ENCODE measurements at places on chromosomes 7 and 10.

DNA sequence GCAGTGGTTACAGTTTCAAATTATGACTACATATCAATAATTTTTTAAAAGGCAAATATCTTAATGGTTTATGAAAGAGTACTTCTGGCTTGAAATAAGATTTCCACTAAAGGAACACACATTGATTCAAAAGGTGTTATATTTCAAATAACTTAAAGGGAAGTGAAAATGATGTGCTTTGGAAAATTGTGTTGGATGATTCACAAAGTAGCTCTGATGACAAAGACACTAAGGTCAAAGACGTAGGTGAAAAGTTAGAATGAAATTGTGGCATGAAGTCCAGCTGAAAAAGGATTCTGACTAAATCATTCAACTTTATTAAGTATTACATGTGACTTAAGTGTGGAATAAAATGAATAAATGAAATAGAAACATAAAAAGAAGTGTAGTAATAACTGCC lies 20.8 kb upstream of the OR2A5 start:
- no peak for DNase-seq

- DNase-seq, result no peak
These were observed 129.8 kb upstream of the PPP1R3A start for GRCh38 chr7:114048386-114049235.

GRCh38 chr7:3075441-3075840 lies 31.8 kb upstream of the CARD11 start:
- DNase-seq, result no peak

DNA sequence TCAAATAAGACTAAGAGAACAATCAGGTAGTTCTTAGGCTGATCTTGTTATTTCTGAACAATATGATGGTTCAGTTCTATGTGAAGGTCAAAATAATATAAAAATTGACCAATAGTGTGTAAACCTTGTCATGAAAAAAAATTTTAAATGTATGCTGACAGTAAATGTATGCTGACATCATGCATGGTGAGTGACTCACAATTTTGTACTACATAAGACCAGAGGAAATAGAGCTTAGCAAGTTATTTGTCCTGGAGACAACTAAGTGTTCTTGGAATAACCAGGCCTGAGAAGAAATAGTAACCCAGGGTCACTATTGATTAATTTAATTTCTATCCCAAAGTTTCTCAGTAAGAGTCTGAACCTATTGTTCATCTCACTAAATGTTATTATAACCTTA lies 182.2 kb upstream of the PCDH15 start:
- no peak for DNase-seq

- DNase-seq, result no peak
These were observed 23.1 kb downstream of the KDM7A start for GRCh38 chr7:140153666-140154161.

GRCh38 chr7:130929896-130930659 lies 196.1 kb upstream of the KLF14 start:
- peak; percentile 82 for DNase-seq

DNA sequence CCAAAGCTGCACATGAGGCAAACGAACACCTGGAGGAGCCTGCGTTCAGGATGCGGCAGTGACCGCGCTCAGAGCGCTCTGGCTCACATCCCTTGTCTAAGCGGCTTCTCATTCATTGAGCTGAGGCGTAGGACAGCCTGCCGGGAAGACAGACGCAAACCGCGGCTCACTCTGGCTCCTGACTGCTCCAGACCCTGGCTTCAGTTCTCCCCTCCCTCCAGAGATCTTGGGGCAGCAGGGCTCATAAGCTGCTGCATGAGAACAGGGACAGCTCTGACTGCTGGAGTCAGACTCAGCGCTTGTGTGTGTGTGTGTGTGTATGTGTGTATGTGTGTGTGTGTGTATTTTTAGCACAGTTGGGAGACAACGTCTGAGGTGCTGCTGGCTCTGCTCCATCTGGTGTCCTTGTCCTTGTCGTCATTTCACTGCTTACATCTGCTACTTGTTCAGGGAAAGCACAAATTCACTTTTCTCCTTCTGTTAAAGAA lies 15.8 kb upstream of the LYZL2 start:
- DNase-seq, result no peak

DNA sequence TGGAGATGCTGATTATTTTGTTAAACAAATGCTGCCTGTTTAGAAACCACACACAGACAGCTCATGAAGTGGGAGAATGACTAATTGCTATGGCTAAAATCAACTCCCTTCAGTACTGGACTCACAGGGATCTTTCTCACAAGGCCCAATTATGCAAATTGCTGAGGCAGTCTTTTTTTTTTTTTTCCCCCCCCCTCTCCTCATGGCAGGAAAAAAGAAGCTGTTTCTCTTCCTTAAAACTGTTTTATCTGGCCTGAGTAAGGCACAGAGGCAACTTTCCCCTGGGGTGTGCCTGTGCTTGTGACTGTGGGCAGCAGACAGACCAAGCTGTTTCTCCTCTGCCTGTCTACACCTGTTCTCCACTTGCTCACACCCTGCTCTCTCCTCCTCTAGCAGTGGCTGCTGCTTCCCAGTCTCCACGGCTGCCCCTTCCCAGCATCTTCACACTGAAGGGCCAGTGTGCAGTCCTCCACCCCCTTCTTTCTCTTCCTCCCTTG lies 65.4 kb upstream of the STEAP1B start:
- peak; percentile 79 for DNase-seq

DNA sequence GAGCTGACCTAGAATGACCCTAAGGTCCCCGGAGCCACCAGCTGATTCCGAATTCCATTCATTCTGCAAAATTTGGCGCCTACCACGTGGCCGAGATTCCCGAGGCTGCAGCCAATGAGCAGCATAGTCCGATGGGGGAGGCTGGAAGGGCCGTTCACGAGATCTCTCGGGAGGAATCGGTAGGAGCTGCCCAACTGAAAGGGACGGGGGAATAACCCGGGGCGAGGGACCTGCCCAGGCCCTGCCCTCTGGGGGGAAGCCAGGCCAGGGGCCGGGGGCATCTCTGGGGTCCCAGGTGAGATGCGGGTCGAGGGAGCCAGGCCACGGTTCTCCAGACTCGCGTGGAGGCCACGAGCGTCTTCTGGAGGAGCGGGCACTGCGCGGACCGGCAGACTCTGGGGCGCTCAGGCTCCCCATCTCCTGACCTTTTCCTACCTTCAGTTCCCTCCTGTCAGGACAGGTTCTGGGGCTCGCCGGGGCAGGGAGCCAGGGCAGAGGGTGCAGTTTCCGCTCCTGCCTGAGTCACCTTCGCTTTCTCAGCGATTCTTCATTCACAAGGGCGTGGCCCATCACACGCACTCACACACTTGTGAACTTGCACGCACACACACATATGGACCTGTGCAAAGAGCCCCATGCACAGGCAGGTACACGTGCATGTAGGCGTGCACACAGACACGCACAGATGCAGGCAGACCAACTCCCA lies 173.4 kb downstream of the RNF216 start:
- peak; percentile 77 for DNase-seq

DNA sequence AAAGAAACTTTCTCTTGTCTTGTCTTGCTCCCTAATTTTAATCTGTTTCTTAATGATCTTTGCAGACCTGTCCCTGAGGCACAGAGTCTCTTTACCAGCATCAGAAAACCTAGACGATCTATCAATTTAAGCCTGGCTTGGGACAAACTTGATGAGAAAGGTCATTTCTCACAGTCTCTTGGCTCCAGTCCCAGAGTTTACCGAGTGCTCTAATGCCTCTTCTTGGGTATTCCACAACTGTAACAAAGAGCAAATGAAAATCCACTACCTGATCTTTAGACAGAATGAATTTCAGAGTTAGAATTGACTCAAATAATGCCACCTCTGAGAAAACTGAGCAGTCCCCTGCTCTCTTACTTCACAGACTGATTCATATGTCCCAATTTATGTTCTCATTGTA lies 106.4 kb upstream of the DNAJB12 start:
- DNase-seq, result no peak

- no peak for DNase-seq
These were observed 52.5 kb upstream of the PPP2R2D start for GRCh38 chr10:131848296-131848695.

DNA sequence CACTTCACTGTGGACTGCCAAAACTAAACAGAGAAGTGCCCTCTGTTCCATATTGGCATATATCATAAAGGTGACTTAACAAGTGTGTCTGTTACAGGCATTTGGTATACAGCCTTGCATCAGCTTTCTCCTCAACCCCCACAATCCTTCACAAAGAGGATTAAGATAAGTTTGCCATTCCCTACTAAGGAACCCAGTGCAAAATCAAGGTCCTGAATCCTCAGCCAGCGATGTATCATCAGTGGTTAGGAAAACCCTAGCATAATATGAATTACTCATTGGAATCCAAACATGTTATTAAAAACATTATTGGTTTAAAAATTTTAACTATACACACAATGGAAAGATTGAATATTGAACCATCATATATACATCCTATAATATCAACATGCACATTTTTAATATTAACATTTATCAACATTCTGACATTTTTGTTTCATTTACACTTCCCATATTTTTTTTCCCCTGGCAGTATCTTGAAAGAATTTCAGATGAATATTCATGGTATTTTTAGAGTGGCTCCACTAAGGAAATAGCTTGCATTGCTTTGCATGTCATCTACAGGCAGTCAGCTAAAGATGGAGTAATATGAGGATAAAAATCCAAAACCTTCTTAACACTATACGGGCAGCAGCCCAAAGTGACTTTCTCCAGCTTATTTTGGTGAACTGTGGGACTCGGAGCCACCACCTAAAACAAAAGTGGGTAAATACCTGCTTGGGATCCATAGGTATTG lies 215.6 kb upstream of the CHRM2 start:
- DNase-seq, result no peak

DNA sequence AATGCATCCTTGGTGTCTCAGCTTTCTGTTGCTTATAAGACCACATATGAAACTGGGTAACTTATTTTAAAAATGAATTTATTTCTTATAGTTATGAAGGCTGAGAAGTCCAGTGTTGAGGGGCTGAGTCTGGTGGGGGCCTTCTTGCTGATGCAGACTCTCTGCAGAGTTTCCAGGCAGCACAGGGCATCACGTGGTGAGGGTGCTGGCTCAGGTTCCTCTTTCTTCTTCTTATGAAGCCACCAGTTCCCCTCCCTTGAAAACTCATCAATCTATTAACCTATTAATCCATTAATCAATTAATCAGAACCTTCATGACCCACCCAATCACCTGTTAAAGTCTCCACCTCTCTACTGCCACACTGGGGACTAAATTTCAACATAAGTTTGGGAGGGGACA lies 595.6 kb upstream of the NRP1 start:
- DNase-seq, result no peak

DNA sequence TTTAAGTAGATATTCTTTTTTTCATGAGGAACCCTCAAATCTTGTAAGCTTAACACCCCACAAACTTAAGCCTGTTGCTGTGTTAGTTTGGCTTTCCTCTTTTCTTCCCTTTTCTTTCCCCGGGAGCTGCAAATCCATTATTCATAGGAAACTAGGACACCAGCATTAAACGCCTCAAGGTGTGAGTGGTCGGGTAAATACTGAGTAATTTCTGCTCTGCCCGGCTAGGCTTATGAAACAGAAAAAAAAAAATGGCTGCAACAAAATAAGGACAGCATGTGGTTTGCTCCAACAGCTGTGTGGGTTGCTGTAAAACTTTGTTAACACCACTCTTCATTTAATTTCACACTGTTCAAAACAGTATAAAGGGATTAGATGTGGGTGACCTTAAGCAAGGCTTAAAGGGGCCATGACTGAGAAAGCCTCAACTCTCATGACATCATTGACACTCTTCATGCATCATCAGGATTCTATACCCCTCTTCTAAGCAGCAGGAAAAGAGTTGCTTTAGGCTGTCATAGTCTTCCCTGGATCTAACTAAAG lies 104.1 kb downstream of the AOAH start:
- no peak for DNase-seq

GRCh38 chr7:117124591-117125220 lies 171.4 kb downstream of the ST7 start:
- DNase-seq, result peak; percentile 57

DNA sequence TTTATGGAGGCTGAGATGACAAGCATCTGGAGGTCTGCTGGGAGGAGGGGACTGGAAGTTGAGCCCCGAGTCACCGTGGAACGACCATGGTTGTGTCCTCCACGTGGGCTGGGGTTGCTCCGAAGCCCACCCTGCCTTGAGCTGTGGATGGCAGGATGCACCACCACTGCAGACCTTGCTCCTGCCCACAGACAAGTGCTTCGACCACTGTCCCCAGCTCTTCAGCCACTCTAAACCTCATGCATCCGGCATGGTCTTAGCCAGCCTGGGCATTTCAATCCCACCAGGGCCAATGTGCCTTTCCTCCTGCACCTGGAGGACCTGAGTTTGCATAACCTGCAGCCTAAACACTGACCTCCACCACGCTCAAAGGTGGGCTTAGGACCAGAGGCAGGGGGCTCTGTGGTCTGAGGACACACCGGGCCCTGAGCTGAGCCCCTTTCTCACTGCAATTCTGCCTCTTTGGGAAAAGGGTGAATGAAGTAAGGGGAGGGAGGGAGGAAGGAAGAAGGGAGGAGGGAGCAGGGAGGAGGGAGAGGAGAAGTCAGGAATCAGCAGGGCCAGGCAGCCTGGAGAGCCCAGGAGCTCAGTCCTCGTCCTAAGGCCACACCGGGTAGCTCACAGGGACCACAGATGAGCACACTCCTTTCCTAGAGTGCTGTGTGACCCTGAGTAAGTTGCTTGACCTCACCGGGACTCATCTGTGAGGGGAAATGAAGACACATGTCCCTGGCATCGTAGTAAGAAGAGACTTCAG lies 44.8 kb upstream of the DNAAF5 start:
- DNase-seq, result no peak

DNA sequence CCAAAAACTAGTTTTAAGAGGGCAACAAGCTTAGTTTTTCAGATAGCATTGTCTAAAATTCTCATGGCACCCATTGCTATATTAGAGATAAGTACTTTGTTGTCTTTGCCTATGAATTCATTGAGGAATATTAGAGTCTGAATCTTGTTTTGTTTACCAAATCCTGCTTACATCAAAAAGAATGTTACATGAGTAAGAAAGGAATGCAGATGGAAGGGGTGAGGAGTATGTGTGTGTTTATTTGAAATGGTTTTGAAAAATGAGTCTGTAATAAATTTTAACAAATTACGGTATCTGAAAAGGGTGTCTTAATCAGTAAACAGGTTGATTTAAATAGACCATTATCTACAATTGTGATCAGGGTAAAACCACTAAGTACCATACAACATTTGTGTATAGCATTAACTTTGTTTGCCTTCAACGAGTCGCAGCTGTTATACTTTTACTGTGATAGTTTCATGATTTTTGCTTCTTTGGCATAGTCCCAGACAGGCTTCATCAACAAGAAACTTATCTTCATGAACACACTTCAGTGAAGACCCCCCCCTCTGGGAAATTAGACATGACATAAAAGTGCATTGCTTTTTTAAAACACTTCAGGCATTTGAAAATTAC lies 1183.9 kb upstream of the C7orf33 start:
- DNase-seq, result no peak

- no peak for DNase-seq
These were observed 76.8 kb upstream of the NKX6-2 start for GRCh38 chr10:132862485-132863420.

- DNase-seq, result no peak
These were observed 1.8 kb downstream of the SLC12A9 start for GRCh38 chr7:100854146-100854895.

DNA sequence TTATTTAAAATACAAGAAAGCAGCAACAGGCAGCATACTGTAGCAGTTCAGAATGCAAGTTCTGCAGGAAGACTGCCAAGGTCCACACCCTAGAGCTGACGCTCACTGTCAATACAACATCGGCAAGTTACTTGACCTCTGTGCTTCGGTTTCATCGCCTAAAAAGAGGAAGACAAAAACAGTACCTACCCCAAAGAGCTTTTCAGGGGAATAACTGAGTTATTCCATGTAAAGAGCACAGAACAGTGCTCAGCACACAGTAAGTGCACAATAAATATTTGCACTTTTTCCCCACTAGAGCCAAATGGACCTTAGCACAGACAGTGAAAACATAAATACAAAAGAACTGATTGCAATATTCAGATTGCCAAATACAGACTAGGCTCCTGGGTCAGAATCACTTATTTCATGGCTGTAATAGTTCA lies 88.6 kb downstream of the USP6NL start:
- DNase-seq, result no peak

Measured in epithelial cell of prostate (primary cell).